ENCODE measurements at places on chromosomes 7 and 10. TPM values are rescaled to one million over a fixed set of nuclear protein-coding genes. Genes with fewer than 3 reads are reported as not detected.

Gene LAMB4
- 0.27 TPM for total RNA-seq

Gene MACC1
- total RNA-seq: 0.18 TPM

Gene MSMB
- not detected for total RNA-seq

Gene CCDC186
- 38.2 TPM for total RNA-seq

Gene MRPL43
- 66.6 TPM for total RNA-seq

Gene NPC1L1
- total RNA-seq: 0.13 TPM

Gene ASIC3
- total RNA-seq: 13.5 TPM

Gene MSS51
- 5.9 TPM for total RNA-seq

Gene CROT
- total RNA-seq: 14.8 TPM

Gene HPSE2
- not detected for total RNA-seq

Gene RARRES2
- total RNA-seq: not detected

Gene C7orf33
- not detected for total RNA-seq

Gene ZNF804B
- total RNA-seq: not detected

Gene PLAC9
- total RNA-seq: not detected

- DNase-seq: no peak
Observed at GRCh38 chr10:62323751-62324150, 50.4 kb upstream of the ZNF365 start.

DNA sequence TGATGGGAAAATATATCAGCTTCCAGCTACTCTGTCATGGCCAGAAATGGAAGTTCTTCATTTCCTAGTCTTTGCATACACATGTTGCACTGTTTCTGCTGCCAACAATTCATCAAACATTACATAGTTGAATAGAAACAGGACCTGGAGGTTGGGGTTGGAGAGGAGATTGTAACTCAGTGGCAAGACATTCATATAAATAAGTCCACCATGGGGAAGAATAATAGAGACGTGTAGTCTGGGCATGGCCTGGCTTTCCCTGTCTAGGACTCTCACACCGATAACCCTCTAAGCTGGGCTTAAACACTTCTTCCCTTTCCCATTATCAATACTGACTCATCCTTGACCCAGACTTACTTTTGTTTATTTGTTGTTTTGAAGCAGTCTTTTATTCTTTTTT is 155.7 kb downstream of the PLPP4 start:
- no peak for DNase-seq

GRCh38 chr7:16270844-16271243 is 150.5 kb downstream of the CRPPA start:
- DNase-seq: no peak

DNA sequence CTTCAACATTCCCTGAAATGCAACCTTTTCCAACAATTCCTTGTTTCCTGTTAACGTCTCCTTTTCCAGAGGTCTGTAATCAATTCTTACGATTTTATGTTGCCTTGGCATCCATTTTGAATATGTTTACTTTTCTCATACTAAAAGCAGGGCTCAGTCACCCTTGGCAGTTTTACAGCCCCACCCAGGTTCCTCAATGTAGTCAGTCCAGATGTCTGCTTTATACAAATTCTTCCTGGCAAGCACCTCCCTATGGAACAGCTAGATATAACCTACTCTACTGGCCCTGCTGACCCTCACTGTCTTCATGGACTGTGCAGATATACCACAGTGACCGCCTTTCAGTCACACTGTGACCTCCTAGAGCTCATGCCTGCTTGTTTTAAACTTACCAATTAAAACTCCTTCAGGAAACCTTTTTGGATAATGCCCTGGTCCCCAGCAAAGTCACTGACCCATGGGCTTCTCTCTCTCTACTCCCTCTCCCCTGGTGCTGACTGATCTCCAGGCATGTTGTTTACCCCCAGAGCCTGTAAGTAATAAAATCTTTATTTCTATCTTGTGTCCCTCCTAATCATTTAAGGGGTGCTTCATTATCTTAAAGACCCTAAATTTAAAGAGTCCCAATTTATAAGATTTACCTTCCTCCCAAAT is 147.1 kb upstream of the STEAP1 start:
- DNase-seq: no peak

DNA sequence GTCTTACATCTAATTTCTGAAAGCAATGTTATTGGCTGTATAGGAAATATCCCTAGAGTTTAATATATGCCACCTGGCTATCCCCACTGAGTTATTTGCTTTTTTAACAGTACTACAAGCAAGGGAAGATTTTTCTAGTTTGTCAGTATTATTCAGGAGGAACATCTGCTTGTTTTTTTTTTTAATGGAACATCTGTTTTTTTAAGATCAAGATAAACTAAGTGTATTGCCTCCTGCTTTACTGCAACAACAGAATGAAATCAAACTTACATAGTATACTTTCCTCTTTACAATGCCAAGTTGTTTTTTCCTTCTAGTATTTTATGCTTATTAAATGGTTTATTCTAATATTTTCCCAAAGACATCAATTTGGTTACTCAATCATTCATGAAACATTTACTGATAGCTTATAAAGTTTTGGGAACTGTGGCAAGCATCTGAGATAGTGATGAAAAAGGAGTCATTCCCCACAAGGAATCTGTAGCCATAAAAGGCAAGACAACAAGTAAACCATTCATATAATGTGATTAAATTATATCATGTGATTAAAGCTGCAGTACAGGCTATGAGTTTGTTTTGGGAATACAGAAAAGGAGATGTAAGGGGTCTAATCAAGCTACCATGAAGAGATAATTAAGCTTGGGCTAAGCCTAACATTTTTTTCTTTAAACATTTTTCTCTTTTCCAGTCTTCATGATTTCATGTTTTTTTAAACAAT is 17.4 kb downstream of the MTPN start:
- DNase-seq: no peak

DNA sequence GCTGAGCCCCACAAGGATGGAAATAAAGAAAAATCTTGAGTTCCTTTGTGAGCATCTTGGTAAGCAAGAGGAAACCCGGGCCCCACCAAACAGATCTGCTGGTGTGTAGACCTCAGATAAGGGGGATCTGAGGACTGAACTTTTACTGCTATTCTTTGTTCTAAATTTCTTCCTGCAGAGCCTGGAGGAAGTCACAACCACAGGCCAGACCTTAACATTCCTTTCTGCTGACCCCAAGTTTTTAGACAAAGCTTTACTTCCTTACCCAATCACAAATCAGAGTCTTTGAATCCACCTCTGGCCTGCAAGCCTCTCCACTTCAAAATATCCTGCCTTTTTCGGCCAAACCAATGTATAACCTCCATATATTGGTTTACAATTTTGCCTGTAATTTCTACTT is 352.6 kb upstream of the AUTS2 start:
- DNase-seq: no peak

DNA sequence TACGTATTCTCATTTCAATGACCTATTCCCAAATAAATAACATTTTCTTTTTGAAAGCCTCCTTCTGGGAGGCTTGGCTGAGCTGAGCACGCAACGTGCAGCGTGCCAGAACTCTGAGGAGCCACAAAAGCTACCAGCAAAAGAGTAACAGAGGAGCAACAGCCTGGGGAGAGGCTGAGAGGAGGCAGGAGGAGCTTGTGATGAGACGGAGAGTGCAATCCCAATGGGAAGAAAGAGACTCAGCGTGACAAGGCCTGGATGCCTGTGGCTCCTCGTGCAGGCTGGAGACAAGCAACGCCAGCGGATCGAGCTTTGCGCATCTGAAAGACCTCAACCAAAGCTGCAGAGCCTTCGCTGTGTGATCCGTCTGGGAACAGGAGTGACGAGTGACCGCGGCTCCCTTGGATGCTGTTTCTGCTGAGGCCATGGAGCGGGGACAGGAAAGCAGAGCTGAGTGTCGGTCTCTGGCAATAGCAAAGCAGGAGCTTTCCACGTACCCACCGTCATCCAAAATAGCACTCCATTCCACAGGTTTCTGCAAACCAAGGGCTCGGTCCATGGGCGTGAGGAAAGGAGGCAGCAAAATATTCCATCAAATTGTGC is 171.7 kb upstream of the PFKP start:
- DNase-seq: no peak

DNA sequence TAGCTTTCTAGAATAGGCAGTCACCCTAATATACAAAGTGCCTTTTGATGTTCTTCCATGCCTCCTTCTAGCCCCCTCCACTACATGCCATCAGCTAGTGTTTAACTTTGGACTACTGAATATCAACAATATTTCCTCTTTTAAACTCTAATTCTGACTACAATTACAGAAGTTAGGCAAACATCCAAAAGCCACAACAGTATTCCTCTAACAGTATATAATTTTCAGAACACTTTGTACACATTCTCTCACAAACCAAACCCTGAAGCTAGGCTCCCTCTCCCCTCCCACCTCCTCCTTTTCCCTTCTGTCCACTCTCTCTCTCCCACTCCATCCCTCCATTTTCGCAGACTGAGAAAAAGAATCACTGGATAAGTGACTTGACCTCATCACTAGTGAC is 59.7 kb downstream of the CPEB3 start:
- DNase-seq: no peak

GRCh38 chr10:121836171-121836570 is 91.7 kb downstream of the ATE1 start:
- DNase-seq: no peak

DNA sequence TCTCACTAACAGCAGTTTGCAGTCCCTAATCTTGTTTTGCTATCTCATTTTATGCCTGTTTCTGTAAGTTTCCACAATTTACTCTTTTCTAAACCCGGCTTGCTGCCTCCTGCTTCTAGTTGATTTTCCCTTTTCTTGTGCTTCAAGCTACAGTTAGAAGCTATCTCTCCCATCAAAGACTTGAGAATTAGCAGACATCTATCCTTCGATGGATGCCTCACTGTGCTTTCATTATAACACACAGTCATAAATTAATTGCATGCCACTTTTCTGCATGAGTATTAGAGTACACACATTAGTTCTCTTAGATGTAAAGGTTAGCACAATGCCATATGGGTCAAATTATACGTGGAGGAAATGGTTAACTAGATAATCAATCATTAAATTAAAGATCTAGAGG is 48.7 kb downstream of the SEMA3A start:
- DNase-seq: no peak

GRCh38 chr7:13989126-13989948 is at the start of gene ETV1:
Gene ETV1, minus strand, starts transcription at chr7:13989666. Its CDS starts 614 bp downstream, at chr7:13989052.
- DNase-seq: no peak

GRCh38 chr7:117808910-117809705 is 64.1 kb downstream of the CTTNBP2 start:
- DNase-seq: no peak

DNA sequence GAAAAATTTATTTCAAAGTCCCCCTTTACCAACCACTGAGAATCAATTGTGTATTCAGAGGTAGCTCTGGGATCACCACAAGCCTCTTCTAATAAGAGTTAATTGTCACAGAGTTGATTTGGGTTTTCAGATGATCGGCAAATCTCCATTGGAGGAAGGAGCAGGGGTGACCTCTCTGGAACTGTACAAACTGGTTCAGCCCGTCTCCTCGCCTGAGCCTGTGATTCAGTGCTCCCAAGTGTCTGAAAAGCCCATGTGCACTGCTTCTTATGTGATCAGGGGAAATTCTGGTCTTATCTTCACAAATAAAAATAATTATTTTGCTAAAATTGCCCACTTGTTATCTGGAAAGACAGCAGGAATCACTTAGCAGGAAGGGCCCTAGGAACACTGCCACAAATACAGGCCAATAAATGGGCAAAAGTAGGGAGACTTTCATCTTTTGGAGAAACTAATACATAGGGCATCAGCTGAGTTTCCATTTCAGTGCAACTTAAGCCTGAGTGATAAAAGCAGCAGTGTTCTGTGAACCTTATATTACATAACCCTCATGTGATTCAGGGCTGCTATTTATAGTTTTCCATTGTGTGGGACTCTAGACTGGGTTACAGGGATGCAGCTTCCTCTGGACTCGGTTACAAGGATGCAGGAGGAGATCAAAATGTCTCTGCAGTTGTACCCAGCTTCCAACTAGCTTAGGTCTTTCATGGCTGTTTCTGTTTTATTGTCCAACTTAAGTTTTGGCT is 32.3 kb downstream of the CDK1 start:
- no peak for DNase-seq

- DNase-seq: no peak
Observed at GRCh38 chr7:98238976-98239375, 13.1 kb downstream of the TECPR1 start.

DNA sequence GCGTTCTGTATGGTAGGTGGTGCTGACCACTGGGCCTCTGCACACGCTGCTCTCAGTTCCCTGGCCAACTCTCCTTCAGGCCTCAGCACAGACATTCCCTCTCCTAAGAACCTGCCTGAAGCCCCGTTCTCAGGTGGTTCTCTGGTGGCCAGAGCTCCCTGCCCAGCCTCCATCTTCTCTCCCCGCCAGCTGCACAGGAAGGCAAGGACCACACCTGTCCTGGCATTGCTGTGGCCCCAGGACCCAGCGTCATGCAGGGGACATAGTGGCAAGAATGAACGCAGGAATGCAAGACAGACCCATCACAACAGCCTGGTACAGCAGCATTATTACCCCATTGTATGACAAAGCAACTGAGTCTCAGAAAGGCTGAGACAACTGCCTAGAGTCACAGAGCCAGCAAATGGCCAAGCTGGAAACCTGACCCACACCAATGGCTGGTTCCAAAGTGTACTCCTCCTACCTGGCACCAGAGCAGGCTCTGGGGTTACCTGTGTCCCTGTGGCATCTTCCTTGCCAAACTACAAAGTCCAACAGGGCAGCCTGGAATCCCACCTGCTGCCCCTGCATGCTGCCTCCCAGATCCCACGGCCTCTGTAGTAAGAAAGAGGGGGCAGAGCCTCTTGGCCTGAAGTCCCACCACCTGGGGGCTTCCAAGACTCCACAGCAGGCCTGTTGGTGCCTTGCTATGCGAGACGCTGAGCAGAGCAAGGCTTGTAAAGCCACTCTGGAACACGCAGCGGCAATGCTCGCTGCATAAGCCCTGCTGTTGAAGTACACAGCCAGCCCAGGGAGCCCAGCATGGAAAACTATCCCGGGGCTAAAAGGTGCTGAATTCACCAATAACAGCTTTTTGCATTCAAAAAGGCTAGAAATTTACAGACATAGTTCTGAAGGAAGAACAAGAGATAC is 73.3 kb downstream of the CHST15 start:
- no peak for DNase-seq

DNA sequence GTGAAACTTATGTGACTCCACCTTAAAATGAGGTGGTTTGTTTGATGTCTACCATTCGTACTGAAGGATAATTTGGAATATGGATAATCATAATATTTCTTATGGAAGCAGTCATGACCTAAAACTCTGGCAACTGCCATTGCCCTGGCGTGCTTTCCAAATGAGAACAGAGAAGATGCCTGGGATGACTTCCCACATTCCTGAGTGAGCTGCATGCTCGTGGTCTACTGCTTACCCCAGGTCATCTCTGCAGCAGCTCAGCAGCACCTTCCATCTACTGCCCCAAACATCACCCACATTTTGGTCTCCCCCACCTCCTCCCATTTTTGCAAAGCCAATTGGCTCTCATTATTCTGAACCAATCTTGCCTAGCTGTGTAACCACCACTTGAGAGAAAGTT is 40.1 kb downstream of the LYZL1 start:
- DNase-seq: no peak

DNA sequence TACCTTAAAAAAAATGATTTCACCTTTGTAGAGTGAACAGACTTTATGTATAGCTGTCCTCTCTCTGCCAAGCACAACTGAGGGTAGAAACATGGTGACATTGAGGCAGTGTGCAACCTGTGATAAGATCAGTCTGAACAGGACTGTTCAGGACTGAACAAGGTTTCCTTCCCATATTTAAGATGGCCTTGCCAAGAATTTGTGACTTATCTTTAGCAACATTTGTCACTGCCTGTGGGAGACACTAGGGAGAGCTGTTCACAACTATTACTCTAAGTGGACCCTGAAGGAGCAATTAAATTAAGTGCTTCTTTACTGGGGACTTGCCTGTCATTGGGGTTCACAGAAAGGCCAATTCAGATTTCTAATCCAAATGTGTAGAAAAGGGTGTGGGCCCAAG is 6.7 kb downstream of the OR13A1 start:
- no peak for DNase-seq

Measured in naive thymus-derived CD8-positive, alpha-beta T cell (primary cell).